ENCODE measurements at places on chromosomes 3 and 15.

GRCh38 chr3:12413721-12414255, 70.5 kb upstream of the TSEN2 start:
- no peak overlapping the region for H3K4me3 ChIP-seq
- no peak for DNase-seq
- no peaks in the 10 kb centered on the region for H3K27me3 ChIP-seq
- no peaks in the 10 kb centered on the region for H3K4me1 ChIP-seq
- no peaks in the 10 kb centered on the region for H3K36me3 ChIP-seq
- no peak overlapping the region for H3K27ac ChIP-seq

GRCh38 chr3:134086616-134087015, 56.9 kb upstream of the SLCO2A1 start:
- no peaks in the 10 kb centered on the region for H3K27me3 ChIP-seq
- no peaks in the 10 kb centered on the region for H3K36me3 ChIP-seq
- H3K27ac ChIP-seq, result no peak overlapping the region
- H3K4me3 ChIP-seq, result no peak overlapping the region
- DNase-seq, result no peak

DNA sequence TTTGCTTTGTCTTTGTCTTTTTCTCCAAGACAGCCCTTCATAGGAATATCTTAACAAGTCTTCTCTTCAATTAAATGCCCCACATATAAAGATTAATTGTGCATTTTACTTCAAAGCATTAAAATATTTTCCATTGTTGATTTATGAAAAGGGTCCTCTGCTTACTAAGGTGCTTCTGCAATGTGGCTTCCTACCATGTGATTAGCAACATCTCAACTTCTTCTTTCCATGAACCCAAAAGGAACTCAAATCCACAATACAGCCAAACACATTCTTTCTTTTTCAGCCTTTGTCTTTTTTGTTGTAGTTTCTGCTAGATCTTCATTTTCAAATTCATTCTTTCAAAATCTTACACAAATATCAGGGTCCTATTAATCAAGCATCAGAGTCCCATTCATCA, 309.2 kb downstream of the NSUN3 start:
- no peaks in the 10 kb centered on the region for H3K27me3 ChIP-seq
- H3K4me3 ChIP-seq, result no peak overlapping the region
- no peaks in the 10 kb centered on the region for H3K36me3 ChIP-seq
- no peak for DNase-seq

GRCh38 chr3:191770541-191770940, 309.6 kb downstream of the PYDC2 start:
- no peak overlapping the region for H3K27ac ChIP-seq
- DNase-seq, result no peak
- no peaks in the 10 kb centered on the region for H3K36me3 ChIP-seq

DNA sequence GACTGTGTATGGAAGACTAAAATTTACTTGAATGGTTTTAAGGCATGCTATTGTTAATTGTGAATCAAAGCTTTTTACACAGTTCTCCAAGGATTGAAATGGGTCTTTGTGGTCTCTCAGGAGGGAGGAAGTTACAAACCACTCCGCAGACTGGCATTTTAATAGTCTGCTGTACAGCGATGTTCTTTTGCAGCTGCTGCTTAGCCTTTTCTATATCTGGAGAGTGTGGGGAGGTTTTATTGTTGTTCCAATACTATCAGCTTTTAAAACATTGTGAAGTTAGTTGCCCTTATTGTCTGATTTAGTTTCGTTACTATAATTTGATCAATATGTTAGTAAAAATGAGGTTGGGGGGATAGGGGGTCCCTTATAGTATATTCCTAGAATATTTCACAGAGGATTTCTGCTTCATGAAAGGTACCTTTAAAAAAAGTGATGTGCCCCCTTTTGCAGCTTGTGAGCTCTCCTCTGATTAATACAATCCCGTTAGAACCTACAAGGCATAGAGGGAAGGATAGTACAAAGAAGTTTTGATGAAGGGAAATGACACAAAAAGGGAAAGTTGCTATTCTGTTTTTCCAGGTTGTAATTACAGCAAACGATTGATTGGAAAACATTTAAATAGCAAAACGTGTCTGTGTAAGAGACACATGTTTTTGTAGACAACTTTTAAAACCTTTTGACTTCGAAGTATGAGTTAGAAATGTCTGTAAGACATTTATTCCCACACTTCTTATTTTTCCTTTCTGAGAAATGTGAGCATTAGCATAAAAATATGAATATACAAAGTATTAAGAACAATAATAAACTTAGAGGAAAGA, 158.3 kb upstream of the CGNL1 start:
- H3K36me3 ChIP-seq, result no peaks in the 10 kb centered on the region
- no peaks in the 10 kb centered on the region for H3K4me1 ChIP-seq
- H3K27ac ChIP-seq, result peak overlapping the region; percentile 69

GRCh38 chr3:128684986-128685726, 34.5 kb upstream of the RPN1 start:
- no peak for DNase-seq
- H3K27ac ChIP-seq, result no peak overlapping the region
- peaks cover 3% of the 10 kb centered on the region for H3K4me1 ChIP-seq
- no peaks in the 10 kb centered on the region for H3K27me3 ChIP-seq
- no peak overlapping the region for H3K4me3 ChIP-seq

- no peaks in the 10 kb centered on the region for H3K27me3 ChIP-seq
- no peaks in the 10 kb centered on the region for H3K36me3 ChIP-seq
- H3K27ac ChIP-seq, result no peak overlapping the region
- H3K4me1 ChIP-seq, result no peaks in the 10 kb centered on the region
- H3K4me3 ChIP-seq, result no peak overlapping the region
Observed at GRCh38 chr3:154730186-154730585, 300.2 kb upstream of the GPR149 start.

- H3K4me3 ChIP-seq, result no peak overlapping the region
- no peaks in the 10 kb centered on the region for H3K36me3 ChIP-seq
- H3K27ac ChIP-seq, result no peak overlapping the region
Observed at GRCh38 chr3:114764056-114764492, 383.0 kb downstream of the ZBTB20 start.

GRCh38 chr15:78564743-78565096, 600 bp upstream of the CHRNA5 start:
- no peak overlapping the region for H3K27ac ChIP-seq
- no peak overlapping the region for H3K4me3 ChIP-seq
- no peaks in the 10 kb centered on the region for H3K36me3 ChIP-seq
